ENCODE measurements at places on chromosomes 12 and 14. TPM values are rescaled to one million over a fixed set of nuclear protein-coding genes. Genes with fewer than 3 reads are reported as not detected.

DNA sequence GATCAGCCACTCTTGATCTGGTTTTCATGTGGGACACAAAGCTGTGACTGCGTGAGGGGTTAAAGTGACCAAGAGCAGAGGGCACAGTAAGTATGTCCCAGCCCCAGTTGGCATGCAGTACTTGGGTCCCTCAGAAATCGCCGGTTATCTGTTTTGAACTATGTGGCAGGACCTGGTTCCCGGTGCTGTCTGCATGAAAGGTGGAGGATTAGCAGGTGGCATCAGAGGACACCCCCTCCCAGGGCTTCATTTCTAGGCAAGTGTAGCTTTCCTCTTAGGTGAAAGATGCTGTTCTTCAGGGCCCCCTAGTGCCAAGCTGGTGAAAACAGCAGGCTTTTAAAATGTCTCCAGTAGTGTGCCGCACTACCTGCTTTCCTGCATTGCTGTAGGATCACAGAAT lies 57.1 kb downstream of the ATG14 start:
- peaks cover 36% of the 10 kb centered on the region for H3K36me3 ChIP-seq
- H3K27me3 ChIP-seq: no peaks in the 10 kb centered on the region
- no peak overlapping the region for H3K4me3 ChIP-seq
- peaks cover 11% of the 10 kb centered on the region for H3K4me1 ChIP-seq

DNA sequence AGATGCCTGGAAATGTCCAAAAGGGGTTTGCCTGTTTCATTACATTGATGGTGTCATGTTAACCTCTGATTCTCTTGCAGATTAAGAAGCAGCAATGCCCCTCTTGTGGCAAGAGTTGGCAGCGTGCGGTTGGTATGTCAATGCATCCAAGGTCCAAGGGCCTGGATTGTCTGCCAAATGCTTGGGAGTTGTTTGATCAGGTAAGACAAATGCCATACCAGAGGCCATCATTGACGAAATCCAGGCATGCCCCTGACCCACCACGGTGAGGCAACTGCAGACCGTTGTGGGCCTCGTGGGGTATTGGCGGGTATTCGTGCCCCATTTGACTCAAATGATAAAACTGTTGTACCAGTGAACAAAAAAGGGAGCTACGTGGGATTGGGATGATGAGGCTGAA lies 11.4 kb upstream of the RNASE12 start:
- H3K4me3 ChIP-seq: no peak overlapping the region
- no peaks in the 10 kb centered on the region for H3K27me3 ChIP-seq
- H3K36me3 ChIP-seq: no peaks in the 10 kb centered on the region
- H3K27ac ChIP-seq: no peak overlapping the region
- H3K4me1 ChIP-seq: no peaks in the 10 kb centered on the region

DNA sequence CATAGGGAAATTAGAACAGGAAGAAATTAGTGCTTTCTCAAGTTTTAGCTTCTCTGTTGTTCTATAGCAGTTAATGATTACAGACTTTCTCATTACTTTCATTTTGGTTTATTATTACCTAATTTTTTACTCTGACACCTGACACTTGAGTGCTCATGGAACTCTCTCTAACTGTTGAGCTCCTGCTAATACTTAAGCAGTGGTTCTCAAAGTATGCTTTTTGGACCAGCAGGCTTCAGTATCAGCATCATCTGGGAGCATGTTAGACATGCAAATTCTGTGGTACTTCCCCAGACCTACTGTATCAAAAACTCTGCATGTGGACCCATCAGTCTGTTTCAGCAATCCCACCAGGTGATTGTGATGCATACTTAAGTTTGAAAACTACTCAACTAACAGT lies 235.3 kb downstream of the CCDC91 start:
- H3K27me3 ChIP-seq: no peaks in the 10 kb centered on the region
- no peaks in the 10 kb centered on the region for H3K36me3 ChIP-seq
- DNase-seq: no peak
- no peaks in the 10 kb centered on the region for H3K4me1 ChIP-seq
- no peak overlapping the region for H3K27ac ChIP-seq
- H3K4me3 ChIP-seq: no peak overlapping the region

- no peak overlapping the region for H3K4me3 ChIP-seq
- peaks cover 41% of the 10 kb centered on the region for H3K36me3 ChIP-seq
- H3K4me1 ChIP-seq: no peaks in the 10 kb centered on the region
- no peak for DNase-seq
Observed at GRCh38 chr12:132572801-132573760, 37.3 kb downstream of the LRCOL1 start.

DNA sequence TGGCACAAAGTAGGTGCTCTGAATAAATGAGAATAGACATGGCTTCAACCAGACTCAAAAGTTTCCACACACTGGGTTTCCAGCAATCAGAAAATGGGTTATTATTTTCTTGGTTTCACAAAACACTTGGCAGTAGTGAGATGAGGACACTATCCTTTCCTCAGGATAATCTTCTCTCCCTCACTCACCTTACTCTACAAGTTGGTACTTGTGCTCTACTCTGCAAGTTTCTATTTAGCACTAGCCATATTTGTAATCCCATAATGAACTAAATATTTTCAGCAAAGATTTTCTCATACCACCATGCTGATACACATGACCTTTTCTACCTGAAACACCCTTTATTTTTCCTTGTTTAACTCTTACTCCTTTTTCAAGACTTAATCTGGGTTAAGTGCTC lies 137.7 kb downstream of the FOXA1 start:
- no peak overlapping the region for H3K27ac ChIP-seq
- H3K4me3 ChIP-seq: no peak overlapping the region
- no peak for DNase-seq
- no peaks in the 10 kb centered on the region for H3K36me3 ChIP-seq
- H3K4me1 ChIP-seq: no peaks in the 10 kb centered on the region

DNA sequence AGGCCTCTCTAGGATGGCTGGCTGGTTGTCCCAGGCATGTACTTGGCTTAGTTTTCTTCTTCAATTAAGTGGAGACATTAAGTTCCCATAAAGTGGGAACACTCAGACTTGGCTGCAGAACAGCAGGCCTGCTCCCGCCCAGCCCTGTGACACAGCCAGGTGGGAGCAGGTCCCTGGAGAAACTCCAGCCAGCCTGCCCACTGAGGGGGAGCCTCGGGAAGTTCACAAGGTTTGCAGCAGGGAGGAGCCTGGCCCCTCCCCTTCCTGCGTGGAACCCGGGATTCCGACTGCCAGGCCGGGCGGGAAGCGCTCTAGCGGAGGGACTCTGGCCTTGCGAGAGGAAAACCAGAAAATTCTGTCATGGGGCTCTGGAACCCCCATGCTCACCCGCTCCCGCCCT lies 98.3 kb upstream of the EVL start:
- no peaks in the 10 kb centered on the region for H3K36me3 ChIP-seq
- peaks cover 11% of the 10 kb centered on the region for H3K27me3 ChIP-seq
- no peak for DNase-seq
- no peak overlapping the region for H3K4me3 ChIP-seq
- no peak overlapping the region for H3K27ac ChIP-seq
- H3K4me1 ChIP-seq: no peaks in the 10 kb centered on the region

RNF41 gene
- 58.9 TPM for total RNA-seq

P2RX2 gene
- total RNA-seq: not detected

MYH6 gene
- 1,496 TPM for total RNA-seq

Data from gastrocnemius medialis (tissue), 4 donors.